ENCODE measurements at places on chromosomes 2 and 18.

- peak; percentile 59 for DNase-seq
Observed at GRCh38 chr18:32289483-32290075, 99.7 kb downstream of the MEP1B start.

- DNase-seq: no peak
Observed at GRCh38 chr2:143617803-143618415, 488.7 kb downstream of the ARHGAP15 start.

DNA sequence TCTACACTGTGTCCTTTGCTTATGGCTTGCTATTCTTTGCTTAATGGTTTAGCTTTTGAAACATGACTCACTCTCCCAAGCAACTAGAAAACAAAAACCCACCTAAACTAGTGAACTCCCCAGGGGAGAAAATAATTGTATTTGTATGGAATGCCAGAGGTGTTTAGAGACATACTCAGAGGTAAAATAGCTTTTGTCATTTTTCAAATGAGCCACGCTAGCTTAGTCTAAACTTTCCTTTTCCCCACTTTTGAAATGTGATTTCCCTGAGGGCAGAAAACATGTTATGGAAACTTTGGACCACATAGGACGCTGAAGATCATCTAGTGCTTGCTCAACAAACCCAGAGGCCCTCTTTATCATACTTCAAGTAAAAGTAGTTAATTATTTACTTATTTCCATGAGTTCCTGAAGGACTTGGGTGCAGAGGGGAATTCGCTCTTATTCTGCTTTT, 16.5 kb upstream of the CYTIP start:
- DNase-seq: no peak

- DNase-seq: peak; percentile 63
Observed at GRCh38 chr18:62131301-62131909, 55.5 kb downstream of the PIGN start.

GRCh38 chr18:58637197-58637596, 8.3 kb upstream of the ALPK2 start:
- no peak for DNase-seq

DNA sequence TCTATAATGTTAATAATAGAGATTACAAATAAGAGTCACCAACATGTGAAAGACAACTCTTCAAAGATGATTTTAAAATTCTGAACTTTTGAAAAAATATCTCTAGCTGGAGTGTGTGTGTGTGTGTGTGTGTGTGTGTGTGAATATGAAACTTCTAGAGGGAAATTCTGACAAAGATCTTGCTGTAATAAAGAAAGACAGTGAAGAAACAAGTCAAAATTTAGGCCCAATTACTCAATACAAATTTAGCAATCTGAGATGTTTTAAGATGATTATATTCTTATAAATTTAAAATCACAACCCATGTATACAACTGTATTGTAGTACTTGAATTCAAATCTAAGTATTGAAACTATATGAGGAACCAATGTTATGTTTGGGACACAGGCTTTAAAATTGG, 57.2 kb upstream of the UGP2 start:
- no peak for DNase-seq

- DNase-seq: no peak
Observed at GRCh38 chr2:190576573-190576972, 42.1 kb upstream of the NEMP2 start.

DNA sequence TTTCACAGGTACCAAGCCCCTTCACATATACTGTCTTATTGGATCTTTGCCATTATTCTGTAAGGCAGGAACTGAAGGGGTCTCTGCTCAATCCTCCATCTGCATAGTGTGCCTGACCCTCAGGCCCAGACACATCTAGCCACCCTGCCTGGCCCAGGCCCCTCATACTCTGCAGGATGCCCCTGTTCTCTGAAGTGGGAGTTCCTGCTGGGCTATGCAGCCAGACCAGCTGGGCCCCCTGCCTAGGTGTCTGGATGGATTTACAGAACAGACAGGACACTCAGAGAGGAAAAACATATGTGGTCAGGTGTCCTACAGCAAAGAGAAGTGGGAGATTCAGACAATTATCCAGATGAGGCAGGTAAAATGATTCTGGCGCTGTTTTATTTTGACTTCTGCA, 42.0 kb downstream of the SLC4A5 start:
- DNase-seq: no peak
